ENCODE measurements at places on chromosomes 4 and X.

DNA sequence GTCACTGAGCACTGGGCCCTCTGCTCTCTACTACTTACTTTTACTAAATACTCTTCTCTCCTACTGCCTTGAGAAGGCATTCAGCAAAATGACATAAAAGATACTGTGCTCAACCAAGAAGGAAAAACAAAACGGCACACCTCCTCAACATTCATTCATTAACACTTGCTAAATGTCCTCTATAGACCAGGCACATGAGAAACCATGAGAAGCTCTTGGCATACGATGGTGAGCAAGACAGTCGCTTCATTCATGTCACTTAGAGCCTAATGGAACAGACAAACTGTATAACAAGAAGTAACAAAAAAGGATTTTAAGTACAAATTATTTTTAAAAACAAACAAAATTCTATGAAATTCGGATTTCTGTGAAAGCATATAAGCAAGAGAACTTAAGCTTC is 38.7 kb downstream of the COL25A1 start:
- no peak for DNase-seq

GRCh38 chr4:182878633-182879495 is 38.3 kb downstream of the DCTD start:
- no peak for DNase-seq

DNA sequence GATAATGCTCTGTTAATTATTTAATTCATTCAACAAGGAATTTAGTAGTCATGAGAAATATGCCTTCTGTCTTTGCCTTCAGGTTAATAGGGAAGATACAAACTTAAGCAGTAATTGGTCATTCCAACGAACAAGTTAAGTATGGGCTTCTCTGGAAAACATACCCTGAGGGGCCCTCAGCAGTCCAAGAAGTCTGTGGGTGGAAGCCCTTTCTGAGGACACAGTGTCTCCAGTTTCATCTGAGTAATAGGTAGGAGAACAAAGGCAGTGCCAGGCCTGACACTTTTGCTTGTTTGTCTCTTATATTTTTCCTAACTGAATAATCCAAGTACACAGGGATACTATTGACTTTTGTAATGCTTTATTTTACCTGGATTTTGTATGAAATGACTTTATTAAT is 262.5 kb downstream of the FBXW7 start:
- no peak for DNase-seq

DNA sequence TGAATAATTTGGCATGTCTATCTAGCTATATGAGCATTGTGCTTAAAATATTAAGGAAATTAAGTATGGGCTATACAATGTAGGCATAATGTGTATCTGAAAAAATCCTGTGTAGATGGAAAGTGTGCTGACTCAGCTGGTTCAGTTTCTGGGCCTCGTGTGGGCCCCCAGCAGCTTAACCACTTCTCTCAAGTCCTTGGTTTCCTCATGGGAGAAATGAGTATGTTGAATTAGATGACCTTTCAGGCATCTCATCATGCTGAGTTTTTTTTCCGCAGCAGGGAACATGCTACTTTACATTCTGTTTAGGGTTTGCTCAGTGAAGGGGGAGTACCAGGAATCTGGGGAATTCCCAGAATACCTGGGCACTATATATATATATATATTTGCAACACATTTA is 30.5 kb downstream of the RHOH start:
- DNase-seq: no peak

DNA sequence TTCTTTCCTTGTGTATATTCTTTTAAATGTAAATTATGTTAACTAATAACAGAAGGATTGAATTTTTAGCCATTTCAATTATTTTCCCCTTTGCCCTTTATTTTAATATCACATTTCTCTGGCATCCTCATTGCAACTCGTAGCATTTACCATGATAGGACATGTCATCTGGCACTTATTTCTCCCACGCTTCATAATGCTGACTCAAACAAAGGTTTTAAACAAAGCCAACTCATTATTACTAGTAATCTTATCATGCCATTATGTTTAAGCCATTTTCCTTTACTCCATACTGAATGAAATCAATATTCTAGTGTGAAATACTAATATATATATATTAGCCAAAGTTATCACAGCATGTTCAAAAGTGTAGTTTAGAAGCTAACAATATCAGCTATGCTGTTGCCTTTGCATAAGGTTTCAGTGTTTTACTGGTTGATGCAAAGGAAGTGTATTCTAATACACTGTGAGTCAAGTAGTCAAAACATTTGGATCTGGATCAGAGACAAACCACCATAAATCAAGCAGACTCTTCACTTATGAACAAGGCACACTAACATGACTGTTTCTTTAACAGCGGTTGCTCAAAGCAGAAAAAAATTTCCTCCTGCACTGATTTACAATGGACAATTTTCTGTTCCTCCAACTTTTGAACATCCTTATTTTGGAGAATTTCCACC is 281.6 kb downstream of the SLC7A11 start:
- DNase-seq: no peak

DNA sequence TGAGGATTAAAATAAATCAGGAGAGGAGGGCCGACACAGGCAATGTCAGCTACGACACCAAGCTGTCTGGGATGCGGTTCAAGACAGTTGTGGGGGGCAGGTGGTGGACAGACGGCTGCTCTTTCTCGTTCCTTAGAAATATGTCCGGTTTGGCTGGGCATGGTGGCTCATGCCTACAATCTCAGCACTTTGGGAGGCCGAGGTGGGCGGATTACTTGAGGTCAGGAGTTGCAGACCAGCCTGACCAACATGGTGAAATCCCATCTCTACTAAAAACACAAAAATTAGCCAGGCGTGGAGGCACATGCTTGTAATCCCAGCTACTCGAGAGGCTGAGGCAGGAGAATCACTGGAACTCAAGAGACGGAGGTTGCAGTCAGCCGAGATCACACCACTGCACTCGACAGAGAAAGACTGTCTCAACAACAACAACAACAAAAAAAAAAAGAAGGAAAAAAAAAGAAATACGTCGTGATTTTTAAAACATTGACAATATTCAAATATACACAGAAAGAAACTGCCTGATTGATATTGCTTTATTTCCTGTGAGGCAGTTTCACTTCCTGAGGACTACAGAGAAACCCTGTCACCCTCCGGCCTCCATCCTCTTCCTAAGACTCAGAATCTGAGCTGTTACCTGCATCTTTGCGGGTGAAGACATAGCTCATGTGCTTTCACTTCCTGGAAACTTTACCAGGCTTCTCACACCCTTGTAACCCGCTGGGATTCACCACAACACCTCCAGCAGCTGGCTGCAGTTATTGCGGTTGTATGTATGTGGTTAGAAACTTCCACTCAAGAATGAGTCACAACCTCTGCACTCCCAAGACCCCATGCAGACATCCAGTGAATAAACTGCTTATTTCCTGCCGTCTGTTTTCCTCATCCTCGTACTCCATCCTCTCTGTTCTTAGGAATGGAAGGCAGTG is 63.8 kb upstream of the STS start:
- DNase-seq: no peak
